ENCODE measurements at places on chromosomes 11 and 22.

DNA sequence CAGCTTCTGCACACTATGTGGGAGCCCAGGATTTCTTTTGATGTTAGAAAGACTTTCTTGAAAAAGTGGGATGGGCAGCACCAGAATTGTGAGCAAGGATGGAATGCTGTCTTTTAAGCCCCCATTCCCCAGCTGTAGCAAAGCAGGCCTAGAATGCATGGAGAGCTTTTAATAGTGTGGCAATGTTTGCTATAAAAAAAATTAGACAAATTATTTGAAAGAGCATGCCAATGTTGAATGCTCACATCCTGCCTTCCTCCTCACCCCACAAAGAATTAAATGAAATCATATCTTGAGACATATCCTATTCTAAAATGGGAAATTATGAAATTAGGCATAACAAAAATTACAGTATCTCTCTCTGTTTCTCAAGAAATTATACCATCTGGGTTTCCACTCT, 154.7 kb downstream of the C11orf91 start:
- no peak for DNase-seq

DNA sequence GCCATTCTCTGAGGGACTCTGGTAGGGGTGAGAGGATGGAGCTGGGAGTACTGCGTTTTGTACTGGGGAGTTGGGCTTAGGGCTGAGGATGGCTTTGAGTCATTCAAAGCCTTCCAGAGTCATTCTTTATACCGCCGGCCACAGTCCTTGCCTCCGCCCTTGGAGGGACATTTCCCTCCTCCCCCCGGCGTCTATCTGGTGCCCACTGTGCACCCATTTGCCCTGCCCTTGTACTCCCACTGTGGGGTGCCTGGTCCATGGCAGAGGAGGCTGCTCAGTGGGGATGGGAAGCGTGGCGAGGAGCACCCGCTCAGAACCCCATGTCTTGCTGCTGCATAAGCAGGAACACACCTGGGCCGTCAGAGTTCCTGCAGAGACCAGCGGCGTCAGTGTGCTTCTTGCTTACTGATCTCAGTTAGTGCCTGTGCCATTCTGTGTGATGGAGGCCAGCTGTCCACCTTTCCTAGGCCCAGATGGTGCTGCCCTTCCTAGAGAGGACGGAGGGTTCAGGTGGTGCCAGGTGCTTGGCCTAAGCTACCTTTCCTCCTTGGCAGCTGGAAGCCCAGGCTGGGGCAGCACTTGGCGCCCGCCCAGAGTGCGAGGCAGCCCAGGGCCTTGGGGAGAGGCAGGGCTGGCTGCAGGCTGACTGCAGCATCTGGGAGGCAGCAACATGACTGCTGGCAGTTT, 23.3 kb upstream of the TMEM191C start:
- no peak for DNase-seq

DNA sequence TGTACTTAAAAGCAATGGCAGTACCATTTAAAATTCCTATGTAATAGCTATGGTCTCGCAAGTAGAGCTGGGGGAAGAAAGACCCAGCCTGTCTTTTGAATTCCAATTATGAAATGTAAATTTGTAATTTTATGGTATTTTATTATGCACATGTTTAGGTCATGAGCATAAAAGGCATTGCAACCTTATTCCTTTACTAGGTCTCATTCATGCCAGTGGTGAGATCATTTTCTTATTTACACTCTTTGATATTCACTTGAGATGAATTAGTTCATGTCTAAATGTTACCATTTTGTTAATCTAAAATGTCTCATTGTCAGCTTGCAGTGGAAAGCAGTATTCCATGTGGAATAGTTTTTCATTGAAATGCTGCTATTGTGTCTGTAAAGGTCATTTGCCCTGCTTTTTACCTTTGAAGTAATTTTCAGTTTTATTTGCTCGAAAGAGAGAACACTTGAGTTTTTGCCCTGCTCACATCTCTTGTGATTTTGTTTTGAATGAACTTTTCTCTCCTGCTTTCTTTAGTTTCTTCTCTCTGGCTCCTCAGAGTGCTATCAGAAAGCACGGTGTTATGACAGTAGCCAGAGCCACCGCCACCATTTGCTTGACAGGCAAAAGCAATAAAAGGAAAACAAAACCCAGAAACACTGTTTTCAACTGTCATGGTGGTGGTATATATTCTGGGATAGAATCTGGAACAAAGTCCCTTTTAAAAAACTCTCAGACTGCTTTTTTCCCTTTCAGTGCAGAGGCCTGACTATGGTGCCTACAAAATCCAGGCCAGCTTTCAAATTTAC, 37.2 kb upstream of the RAG2 start:
- no peak for DNase-seq

DNA sequence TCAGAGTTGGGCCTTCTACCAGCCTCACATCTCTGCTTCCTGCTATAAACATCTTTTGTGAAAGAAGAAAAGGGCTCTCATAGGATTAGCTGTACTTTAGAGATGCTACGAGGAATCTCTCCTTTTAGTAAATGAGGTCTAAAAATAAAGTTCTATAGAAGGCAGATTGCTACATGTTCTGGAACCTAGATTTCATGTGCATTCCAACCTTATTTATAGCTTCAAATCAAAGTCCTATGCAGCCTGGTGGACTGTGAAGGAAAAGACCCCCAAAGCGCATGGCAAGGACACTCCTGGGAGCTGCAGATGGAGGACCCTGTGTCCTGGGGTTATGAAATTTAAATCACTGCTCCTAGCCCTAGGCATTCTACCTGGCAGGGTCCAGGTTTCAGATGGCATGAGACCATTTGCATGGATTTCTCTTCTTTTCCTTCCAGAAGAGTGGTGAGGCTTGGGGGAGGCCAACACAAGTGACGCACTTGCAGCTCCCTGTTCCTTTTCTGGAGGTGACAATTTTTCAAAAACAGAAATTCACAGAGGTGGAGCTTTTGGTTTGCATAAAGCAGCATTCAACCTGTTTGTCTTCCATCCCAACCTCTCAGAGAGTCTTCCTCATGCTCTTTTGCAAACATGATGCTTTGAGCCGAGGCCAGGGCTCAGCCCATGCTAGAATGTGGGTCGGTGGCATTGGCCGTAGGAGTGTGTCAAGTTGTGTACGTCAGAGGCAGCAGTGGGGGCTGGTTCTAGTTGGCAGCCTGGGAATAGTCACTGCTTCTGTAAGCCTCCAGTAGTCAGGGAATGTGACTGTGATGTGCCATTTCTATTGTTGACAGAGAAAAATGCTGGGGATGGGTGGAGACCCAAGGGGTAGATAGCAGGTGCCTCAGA, 6.3 kb downstream of the CRY2 start:
- no peak for DNase-seq

- no peak for DNase-seq
Observed at GRCh38 chr11:38182126-38182866, 1584.3 kb upstream of the RAG2 start.

DNA sequence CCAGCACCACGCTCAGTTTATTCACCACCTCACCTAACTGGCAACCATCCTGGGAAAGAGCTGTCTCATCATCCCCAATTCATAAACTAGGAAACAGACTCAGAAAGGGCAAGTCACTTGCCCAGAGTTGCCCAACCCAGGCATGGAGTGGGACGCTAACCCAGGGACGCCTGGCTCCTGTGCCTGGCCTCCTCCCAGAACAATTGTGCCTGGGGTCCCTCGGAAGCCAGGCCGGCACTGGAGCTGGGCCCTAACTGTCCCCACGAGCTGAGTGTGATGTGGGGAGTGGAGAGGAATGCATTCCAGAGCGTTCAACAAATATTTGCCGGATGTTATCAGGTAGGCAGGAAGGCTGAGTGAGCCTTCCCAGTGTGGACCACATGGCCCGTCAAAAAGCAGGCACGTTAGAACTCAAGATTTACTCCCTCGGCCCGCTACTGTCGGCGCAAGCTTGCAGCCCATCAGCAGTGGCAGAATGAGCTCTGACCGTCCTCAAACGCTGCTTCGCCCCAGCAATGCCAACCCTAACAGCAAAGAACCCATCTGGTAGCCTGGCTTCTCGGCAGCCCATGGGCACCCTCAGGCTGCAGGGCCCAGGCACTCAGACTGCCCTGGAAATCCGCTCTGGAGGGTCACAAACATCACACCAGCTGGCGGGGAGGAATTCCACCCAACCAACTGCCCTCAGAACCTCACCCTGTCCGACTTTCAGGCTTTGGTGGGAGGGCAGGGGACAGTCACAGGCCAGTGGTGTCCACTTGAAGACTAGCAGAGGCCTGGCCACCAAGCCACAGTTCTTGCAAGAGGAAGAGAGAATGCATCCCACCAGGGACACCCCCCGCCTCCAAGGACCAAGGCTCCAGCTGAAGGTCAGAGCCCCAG, 35.6 kb downstream of the MYH9 start:
- DNase-seq, result no peak

All from activated T-helper 9 cell treated with anti-CD3 and anti-CD28 coated beads, Interleukin-2, amount 50 U/mL, for 16 hours (primary cell).